ENCODE measurements at places on chromosomes 7 and 10.

DNA sequence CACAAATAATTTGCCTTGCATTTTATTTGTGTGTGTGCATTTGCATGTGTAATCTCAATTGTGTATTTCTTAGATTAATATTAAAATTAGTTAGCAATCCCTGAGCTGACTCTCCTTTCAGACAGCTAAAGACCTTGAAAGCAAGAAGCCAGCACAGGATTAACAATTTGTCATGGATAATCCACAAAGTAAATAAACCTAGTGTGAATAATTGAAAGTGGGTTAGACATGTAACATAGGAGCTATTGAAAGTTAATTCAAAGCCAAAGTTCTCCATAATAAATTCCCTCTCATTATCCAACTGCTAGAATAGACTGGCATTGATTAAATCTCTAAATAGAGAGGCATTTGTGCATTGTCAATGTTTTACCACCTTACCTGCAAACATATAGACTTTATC lies 326.1 kb downstream of the PLXDC2 start:
- no peak for DNase-seq

- DNase-seq, result no peak
Measured at GRCh38 chr7:120181499-120181898, 91.5 kb upstream of the KCND2 start.

DNA sequence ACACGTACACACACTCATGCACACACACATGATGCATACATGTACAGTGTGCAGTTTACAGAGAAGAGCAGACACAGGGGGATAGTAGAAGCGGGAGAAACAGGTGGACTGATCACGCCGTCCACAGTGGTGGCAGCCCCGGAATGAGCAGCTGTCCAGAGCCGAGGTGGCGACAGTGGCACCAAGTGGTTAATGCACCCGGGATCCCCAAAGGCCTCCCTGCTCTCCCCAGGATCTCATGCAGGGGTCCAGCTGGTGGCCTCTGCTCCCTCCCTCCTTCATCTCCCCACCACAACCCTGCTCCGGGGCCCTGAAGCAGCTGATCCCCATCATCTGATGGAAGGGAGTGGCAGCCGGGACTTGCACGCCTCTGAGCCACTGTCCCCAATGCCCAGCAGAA lies 29.7 kb downstream of the TMEM130 start:
- no peak for DNase-seq

DNA sequence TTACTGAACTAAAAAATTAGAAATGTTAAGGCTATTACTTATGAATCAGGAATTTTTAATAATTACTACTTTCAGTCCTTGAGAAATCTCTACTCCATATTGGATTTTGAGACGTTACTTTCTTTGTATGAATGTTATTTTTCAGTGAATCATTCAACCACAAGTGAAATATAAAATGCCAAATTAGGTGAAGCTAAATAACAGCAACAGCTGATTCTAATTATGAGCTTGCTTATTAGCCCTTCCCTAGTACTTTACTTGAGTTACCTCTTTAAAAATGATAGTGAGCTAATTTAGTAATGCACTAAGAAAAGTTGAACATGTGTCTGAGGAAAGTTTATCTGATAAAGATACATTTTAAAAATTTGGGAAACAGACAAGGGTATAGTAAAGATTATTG lies 51.4 kb downstream of the PCGF5 start:
- DNase-seq, result no peak

DNA sequence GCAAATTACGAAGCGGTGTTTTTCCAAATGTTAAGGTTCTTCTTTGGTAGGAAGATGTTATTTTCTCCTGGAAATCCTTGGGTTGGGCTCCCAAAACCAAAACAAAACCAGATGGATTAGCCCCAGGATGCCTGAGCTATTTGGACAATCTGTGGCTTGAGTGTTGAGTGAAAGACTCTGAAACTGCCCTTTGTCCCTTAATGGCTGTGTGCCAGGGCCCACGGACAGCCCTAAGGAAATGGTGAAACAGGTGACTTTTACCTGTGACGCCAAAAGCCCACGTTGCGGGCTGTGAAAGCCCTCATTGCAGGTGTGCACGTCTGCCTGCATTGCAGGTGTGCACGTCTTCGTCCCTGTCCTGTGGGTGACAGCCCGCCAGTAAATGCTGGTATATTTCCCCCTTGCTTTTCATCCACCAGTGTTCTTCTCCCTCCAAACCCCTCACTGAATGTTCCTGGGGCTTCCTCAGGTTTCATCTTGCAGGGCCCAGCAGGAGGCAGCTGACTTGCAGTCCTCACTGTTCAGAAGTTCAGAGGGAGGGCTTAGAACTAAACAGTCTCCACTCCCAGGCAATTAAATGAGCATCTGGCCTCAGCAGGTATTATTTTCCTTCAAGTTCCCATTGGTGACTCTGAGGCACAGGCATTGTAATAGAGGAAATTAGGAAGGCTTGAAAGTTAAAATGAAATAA lies 10.7 kb downstream of the PFKP start:
- no peak for DNase-seq

DNA sequence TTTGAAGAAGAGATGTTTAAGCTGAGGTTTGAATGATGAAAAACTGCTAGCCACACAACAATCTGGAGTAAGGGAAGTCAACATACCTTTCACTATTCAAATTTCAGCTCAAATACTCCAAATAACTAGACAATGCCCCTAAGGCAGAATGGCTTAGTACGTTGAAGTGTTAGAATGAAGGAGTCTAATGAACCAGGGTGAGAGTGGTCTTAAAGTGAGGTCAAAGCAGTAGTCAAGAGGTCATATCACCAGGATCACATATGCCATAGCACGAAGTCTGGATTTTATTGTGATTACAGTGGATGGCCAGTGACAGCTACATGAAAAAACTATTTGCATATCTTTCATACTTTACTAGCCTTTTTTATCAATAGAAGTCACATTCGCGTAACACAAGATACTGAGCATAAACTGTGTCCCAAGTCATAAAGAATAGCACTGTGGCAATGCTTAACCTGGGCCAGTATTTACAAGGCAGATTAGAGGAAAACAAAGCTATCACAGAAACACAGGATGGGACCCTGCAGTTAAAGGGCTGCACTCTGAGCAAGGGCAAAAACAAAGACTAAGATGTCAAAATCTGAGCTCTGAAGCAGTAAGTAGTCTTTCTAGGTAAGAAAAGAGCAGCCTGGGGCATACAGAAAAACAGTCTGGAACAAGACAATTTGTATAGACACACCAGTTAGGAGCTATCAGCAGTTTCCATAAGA lies 61.5 kb downstream of the HYCC1 start:
- no peak for DNase-seq

Measured in central memory CD4-positive, alpha-beta T cell (primary cell).